ENCODE measurements at places on chromosomes 4 and X.
A peak's percentile ranks its signal among the peaks of the same experiment; 100 is the strongest.

DNA sequence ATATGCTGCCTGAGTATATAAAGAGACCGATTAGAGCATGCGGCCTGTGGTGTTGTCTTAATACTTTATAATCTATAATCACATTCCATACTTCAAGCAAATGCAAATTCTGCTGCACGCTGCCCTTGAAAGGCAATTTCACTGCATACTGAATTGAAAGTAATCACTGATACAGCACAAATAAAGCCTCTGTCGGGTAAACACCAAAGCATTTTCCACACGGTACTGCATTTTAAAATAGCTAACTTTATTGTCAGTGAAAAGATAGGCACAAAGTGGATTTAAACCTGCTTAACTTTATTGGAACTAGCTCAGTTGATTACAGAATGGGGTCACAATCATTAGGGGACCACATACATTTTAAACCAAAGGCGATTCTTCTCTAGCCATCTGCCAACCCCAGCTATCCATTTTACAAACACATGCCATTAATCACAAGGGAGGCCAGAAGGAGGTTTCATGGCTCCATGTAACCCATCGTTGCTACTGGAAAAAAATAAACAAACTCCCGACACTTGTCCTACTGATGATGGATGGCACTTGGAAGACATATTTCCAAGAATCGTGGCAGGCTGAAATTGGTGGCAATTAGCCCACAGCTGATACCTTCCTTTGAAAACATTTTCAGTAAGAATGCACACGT lies 65.9 kb downstream of the AMOT start:
- DNase-seq = no peak

- no peak for DNase-seq
These were observed 21.9 kb downstream of the MSN start for GRCh38 chrX:65689377-65689776.

DNA sequence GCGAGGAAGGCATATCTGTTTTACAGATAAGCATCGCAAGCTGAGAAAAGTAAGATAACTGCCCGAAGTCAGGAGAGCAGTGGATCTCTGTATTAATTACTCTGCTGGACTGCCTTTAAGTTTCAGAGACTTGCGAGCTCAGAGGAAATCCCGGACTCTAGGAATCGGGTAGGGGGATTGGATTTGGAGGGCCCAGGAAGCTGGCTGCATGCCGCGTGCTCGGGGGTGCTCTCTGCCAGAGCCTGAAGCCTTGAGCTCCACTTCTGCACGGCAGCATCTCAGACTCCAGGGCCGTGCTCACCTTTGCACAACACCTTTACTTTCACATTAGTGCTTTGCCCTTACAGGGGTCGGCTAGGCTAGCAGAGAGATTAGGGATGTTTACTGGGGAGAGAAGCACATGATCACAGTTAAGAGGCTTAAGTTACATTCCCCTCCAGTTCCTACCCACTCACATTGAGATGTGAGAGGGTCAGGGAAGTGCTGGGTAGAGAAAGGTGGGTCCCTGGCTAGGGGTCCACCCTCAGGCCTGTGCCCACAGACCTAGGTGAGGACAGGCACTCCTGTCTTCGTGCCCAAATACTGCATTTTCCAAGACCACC lies 57.0 kb downstream of the TRIML1 start:
- no peak for DNase-seq

- DNase-seq = no peak
These were observed 322.0 kb upstream of the PPARGC1A start for GRCh38 chr4:24211856-24212255.

DNA sequence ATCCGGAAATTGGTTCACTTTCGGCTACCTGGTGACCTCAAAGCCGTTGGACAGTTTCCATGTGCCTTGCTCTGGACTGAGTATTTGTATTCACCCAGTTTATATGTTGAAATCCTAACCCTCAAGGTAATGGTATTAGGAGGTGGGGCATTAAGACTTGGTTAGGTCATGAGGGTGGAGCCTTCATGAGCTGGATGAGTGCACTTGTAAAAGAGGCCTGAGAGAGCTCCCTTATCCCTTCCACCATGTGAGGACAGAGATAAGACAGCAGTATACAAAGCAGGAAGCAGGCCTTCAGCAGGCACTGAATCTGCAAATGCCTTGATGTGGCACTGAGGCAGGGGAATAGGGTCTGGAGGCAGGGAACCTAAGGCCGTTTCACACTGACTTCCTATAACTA lies 5.3 kb upstream of the OPHN1 start:
- no peak for DNase-seq

DNA sequence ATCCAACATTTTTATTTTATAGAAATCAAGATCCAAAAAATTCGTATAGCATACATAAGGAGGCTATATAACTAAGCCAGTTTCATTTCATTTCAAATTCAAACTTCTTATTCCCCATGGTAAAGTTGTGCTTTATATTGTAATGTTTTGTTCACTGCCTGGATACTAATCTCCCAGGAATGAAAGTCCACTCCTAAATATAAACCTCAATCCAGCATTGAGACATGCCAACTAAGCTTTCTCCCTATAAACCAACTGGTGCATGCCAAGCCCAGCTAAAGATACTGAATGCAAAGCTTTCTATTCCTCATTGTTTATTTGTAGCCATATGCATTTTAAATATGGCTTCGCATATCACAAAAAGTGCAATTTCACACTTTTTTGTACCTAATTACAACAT lies 63.8 kb upstream of the INPP4B start:
- DNase-seq = no peak

DNA sequence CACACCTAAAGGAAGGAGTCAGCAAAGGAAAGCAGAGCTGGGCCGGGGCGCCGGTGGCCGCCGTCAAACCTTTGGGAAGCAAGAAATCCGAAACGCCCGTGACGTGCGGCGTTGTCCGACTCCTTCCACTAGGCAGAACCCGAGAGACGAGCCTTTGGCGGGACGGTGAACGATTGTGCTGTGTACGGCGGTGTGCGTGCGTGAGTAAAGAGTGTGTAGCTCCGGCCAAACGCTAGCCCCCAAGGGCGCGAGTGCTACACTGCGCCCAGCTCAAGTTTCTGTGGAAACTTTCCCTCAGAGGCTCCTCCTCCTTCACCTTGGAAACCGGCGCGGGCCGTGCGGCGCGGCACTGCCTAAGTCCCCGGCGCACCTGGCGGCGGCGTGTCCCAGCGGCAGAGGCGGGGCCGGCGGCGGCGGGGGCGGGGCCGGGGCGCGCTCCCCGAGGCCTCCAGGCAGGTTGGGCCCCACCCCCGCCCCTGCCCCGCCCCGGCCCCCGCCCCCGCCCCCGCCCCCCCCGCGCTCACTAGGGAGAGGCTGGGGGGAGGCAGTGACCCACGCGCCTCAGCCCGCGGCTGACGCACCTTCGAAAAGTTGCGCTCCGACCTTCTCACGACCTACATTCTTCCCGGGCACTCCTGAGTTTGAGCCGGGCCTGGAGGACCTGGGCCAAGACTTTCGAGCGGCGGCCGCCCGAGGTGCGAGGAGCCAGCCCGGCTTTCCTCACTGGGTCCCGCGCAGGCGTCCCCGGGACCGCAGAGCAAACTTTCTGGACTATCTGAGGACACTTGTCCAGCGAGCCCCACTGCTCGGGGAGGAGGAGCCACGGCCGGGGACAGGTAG lies at the start of gene FHIP1A:
TSS of gene FHIP1A (plus strand) at position 547 of the 840 bp plus-strand sequence. CDS start 157,084 bp downstream, outside the sequence.
- peak; percentile 67 for DNase-seq

DNA sequence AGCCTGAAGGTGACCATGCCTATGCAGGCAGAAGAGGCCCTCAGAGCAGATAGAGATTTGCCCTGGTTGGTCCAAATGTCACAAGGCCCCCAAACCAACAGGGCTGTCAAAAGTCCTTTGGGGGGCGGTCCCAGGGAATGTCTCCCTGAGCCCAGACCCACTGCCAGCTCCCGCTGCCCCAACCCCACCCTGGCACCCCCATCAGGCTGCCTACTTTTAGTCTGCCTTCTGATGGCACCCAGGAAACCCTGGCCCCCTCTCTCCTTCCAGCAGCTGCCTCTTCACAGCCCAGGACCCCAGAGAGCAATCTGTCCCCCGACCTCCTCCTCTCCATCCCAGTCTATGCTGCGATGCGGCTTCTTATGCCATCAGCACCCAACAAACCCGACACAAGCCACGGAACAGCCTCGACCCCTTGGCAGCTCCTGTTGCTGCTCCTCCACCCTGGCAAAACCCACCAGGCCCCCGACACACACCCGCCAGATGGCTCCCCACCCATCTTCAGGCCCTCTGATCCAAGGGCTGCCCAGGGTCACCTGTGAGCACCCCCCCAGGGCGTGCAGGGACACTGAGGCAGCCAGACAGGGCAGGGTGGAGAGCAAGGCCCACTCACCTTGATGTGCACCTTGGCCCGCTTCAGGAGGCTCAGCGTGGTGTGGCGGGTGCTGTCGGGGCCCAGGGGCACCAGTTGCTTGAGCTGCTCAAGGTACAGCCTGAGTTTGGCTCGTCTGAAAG lies 9.9 kb downstream of the MXD4 start:
- no peak for DNase-seq

GRCh38 chr4:74097631-74098426 lies 1.2 kb downstream of the CXCL2 start:
- DNase-seq = no peak

- DNase-seq = no peak
These were observed 29.8 kb upstream of the ARHGAP24 start for GRCh38 chr4:85445050-85445639.

DNA sequence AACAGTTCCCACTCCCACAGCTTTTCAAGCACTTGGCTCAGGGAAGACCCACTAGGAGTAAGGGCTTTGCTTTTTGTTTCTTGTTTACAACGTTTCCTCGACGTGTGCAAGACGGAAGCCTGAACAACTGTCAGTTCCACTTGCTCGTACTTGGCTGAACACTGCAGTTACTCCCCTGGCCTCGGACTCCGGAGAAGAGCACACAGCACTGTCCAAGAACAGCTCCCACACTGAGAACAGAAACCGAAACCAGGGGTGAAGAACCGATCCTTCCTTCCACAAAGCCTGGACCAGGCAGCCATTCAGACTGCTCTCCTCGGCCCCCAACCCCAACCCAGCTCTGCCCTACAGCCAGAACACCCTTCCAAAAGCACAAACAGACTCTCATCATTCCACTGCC lies 25.5 kb downstream of the IRF2 start:
- no peak for DNase-seq

GRCh38 chrX:42973321-42973720 lies 195.4 kb upstream of the PPP1R2C start:
- no peak for DNase-seq

DNA sequence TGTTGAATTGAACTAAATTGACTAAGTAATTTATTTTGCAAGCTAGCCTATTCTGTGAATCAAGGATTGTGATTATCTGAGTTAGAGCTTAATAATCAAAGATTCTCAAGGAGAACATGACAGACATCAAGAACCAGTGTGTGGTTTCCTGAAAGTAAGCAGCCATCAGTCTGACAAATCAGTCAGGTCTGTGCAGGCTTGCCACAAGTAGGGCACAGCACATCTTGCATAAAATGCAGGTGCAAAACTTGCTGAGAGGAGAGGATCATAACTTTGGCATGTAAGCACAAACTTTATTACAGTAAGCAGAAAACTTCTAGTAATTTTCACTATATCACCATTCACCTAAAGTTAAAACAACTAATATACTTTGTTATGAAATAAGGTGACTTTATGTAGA lies 22.5 kb downstream of the FAM241A start:
- DNase-seq = no peak

GRCh38 chr4:36747277-36748129 lies 466.1 kb downstream of the DTHD1 start:
- no peak for DNase-seq

DNA sequence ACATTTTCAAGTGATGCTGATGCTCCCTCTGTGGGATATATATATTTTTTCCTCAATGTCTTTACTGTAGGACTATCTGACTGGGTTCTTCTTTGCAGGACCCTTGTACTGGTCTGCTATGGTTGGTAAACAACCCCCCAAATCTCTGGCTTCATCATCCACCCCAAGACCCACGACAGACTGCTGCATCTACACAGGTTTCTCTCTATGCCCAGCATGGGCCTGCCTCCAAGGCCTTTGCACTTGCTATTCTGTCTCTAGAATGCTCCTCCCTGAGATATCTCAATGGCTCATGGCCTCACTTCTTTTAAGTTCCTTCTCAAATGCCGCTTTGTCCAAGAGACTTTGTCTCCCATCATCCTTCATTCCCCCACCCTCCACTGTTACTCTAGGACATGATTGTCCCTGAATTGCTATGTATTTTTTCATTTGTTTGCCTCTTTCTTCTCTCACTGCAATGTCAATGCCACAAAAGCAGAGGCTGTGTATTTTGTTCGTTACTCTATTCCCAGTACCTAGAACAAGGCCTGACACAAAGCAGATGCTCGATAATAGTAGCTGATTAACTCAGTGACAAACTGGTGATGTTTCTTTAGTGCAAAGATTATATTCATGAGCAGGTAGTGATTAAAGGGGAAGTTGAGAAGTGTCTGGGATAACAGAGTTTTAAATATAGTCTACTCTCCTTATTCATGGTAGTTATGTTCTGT lies 6.6 kb downstream of the EVC start:
- DNase-seq = no peak

- DNase-seq = no peak
These were observed 211.5 kb downstream of the PDGFRA start for GRCh38 chr4:54440394-54441136.

DNA sequence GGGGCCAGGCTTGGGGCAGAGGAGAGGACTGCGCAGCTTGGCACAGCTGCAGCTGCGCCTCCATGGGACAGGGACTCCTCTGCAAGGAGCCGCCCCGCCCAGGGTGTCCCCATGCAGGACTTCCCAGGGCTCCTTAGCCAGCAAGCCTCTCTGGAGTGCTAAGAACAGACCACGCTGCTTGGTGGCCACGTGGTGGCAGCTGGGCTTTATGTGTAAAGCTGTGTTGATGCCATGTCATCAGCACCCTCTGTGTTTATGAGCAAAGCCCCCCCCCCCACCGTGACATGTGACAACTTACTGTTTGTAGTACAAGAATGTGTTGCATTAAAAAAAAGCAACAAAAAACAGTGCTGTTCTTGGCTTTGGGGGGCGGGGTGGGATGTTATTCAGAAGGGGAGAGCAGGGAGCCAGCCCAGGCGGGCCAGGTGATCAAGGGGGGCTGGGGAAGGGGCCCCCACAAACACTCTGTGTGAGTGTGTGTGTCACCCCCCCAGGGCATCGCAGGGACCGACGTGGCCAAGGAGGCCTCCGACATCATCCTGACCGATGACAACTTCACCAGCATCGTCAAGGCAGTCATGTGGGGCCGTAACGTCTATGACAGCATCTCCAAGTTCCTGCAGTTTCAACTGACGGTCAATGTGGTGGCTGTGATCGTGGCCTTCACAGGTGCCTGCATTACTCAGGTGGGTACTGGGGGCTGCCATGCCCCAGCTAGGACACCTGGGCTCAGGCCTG lies 40.3 kb downstream of the ATP2B3 start:
- no peak for DNase-seq

DNA sequence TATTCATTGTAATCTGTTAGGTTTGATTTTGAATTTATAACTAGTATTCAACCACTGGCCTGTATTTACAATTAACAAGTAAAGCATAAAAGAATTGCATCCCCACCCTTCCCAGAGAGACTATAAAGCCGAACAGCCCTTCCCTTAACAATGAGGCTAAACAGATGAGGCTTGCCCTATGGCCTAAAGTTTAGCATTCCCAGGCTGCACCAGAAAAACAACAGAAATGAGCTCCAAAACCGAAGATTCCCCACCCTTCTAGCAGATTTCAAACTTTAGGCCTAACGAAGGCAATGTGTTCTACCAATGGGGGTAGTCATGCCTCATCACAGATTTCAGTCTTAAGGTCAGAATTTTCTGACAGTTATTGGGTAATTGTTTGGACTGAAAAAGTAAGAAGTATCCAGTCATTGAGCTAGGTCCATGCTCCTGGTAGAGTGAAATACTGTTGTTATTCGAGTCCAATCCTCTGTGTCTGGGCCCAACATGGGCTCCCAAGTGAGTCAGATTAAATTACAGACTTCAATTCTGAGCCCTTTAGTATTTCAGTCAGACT lies 197.6 kb downstream of the ANTXR2 start:
- DNase-seq = no peak
